AG04449 (cell line): ENCODE measurements at places on chromosomes 3 and 15.

DNA sequence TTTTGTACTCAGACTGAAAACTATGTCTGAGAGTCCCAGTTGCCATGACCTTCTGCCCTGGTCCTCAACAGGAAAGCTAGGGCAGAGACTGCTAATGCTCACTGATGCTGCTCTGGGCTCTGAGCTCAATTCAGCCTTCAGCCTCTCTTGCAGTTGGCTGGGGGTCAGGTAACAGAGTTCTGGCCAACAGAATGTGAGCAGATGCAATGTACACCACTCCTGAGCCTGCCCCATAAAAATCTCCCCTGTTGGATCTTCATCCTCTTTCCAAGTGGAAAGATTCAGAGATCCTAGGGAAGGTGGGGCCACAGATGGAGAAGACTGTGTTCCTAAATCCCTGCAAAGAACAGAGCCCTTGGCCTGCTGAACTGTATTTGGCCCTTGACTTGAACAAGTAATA lies 87.8 kb downstream of the PDZRN3 start:
- no peak for DNase-seq

GRCh38 chr3:52090131-52090932 lies 34.0 kb upstream of the DUSP7 start:
- peak; percentile 83 for DNase-seq

- DNase-seq: no peak
These were observed 18.1 kb upstream of the AGBL1 start for GRCh38 chr15:86061581-86061980.

DNA sequence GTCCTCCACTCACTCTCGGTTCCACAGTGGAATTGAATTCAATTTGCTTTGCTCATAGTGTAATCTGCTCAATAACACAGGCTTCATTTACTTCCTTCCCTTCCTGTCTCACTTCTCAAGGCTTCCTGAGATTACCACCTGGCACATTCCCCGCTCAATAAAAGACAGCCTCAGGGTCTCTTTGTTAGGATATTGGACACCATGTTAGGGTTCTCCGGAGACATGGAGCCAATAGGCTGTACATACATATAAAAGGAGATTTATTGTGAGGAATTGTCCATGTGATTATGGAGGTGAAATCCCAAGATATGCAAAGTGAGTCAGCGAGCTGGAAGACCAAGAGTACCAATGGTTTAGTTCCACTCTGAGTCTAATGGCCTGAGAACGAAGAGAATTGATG lies 974.5 kb downstream of the CADM2 start:
- DNase-seq: no peak

DNA sequence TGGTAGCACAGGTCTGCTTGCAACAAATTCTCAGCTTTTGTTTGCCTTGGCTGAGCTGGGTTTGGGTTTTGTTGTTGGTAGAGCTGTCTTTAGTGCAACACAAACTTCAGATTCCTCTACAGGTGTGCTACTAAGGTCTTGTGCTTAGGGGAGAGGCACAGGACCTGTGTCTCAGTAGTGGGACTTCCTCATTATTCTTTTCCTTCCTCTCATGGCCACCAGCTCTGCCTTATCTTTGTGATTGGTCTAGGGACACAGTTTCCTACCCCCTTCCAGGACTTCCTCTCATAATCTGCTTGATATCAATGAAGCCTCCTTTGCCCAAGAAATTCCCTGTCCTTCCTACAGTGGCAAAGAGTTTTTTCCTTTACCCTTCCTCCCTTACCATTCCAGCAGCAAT lies 24.9 kb upstream of the DNAAF4 start:
- DNase-seq: no peak

GRCh38 chr3:38136393-38136776 lies 542 bp downstream of the ACAA1 start:
- DNase-seq: no peak

DNA sequence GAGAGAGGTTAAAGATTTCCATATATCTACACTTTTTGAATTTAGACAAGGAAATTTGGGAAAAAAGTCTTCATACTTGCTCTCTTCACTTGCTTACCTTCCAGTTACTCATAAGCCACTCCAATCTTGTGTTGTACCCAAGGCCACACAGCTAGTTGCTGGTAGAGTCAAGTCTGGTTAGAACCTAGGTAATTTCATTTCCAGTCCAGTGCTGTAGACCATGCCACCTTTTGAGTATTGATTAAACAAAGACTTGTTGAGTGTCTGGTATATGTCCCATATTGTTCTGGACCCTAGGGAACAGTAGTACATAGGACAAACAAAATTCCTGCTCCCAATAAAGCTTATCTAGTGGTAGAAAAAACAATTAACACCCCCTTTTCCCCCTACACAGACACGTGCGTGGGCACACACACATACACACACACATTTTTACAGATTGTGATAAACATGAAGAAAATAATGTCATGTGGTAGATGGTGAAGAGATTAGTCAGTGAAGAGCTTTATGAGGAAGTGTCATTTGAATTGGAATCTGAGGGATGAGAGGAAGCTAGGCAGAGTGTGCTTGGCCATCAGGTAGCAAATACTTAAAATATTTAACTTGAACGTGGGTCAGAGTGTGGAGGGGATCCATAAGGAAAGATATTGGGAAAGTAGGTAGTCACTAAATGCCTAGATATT lies 2.1 kb downstream of the CMC1 start:
- no peak for DNase-seq

- DNase-seq: peak; percentile 57
These were observed 28.8 kb downstream of the KNG1 start for GRCh38 chr3:186746008-186746407.

DNA sequence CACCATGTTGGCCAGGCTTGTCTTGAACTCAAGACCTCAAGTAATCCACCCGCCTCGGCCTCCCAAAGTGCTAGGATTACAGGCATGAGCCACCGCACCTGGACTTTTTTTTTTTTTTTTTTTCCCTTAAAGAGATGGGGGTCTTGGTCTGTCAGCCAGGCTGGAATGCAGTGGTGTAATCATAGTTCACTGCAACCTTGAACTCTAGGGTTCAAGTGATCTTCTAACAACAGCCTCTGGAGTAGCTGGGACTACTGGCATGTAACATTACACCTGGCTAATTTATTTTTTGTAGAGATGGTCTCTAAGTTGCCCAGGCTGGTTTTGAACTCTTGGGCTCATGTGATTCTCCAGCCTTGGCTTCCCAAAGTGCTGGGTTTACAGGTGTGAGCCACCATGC lies 81.6 kb downstream of the ANKRD28 start:
- no peak for DNase-seq

DNA sequence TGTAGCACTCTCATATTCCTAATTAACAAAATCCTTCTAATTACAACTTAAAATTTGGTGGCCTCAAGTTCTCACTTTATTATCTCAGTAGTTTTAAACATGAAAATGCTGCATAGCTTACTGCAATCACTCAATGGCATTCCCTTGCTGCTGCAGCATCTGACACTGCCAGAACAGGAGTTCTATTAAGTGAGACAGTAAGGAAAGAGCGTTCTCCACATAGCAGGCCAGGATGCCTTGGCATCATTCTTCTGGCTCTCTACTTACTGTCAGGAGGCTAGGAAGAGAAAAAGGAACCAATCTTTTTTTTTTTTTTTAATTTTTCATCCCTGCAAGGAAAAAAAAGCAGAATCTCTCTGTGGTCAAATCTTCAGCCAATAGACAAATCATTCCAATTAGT lies 3.2 kb downstream of the CNBP start:
- DNase-seq: no peak

- peak; percentile 34 for DNase-seq
These were observed 97.4 kb downstream of the DTWD1 start for GRCh38 chr15:49718234-49718633.

- no peak for DNase-seq
These were observed 97.1 kb downstream of the SLC25A26 start for GRCh38 chr3:66317750-66318376.

DNA sequence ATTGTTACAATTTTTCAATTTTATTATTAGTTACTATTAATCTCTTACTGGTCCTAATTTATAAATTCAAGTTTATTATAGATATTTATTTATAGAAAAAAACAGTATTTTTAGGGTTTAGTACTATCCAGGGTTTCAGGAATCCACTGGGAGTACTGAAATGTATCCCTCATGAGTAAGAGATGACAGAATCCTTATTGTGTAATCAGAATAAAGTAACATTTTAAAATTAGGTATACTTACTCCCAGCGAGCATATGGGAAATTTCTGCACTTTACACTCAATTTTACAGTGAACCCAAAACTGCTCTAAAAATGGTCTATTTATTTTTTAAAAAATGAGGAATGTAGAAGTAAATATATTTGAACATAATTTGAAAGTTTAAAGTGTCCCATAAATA lies 202.7 kb downstream of the CGGBP1 start:
- no peak for DNase-seq

- DNase-seq: no peak
These were observed 20.2 kb downstream of the LRIG1 start for GRCh38 chr3:66480666-66481065.

GRCh38 chr3:136186344-136186743 lies 9.8 kb downstream of the MSL2 start:
- no peak for DNase-seq

GRCh38 chr3:67176396-67176795 lies 178.3 kb downstream of the KBTBD8 start:
- no peak for DNase-seq

GRCh38 chr3:4033296-4033695 lies 234.1 kb downstream of the LRRN1 start:
- no peak for DNase-seq

DNA sequence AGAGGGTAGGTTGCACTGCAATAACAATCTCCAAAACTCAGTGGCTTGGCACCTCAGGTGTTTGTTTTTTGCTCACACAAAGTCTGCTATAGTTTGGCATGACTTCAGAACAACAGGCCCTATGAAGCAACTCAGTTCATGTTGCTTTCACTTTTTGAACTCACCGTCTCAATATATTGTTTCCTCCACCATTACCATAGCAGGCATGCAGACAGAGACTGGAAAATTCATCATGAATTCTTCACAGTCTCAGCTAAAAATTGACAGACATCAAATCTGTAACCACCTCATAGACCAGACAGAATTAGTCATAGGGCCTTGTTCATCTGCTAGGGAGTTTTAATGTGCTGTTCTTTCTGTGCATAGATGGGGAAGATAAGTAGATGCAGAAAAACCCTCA lies 161.4 kb upstream of the POU1F1 start:
- no peak for DNase-seq

DNA sequence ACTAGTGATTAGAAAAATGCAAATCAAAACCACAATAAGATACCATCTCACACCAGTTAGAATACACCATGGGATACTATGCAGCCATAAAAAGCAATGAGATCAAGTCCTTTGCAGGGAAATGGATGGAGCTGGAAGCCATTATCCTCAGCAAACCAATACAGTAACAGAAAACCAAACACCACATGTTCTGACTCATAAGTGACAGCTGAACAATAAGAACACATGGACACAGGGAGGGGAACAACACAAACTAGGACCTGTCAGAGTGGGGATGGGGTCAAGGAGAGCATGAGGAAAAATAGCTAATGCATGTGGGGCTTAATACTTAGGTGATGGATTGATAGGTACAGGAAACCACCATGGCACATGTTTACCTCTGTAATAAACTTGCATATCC lies 36.0 kb upstream of the CCNL1 start:
- no peak for DNase-seq

DNA sequence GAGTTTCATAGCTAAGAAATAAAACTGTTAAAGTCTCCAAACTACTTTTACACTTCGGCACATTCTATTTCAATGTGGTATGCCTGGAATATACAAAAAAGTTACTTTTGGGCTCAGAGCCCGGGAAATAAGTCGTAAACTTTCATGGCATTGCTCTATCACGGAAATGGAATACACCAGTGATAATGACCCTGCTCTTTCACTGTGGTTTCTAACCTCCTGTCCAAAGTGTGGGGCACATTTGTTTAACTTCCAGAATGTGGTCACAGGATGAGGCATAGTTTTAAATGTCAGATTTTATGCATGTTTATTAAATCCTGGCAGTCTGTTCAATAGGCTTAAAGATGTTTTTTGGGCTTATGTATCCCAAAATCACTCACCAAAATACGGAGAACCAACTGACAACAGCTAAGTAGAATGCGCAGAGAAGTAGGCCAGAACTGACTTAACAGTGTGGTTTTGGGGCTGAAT lies 5.1 kb downstream of the CXCR6 start:
- peak; percentile 69 for DNase-seq

GRCh38 chr15:69896606-69897005 lies 201.1 kb downstream of the TLE3 start:
- DNase-seq: no peak

GRCh38 chr15:62021991-62022600 lies 38.2 kb downstream of the VPS13C start:
- DNase-seq: no peak

GRCh38 chr3:12363397-12364195 lies 74.7 kb downstream of the PPARG start:
- DNase-seq: no peak

- DNase-seq: no peak
These were observed 1272.9 kb downstream of the ROBO1 start for GRCh38 chr3:78494851-78495250.

- no peak for DNase-seq
These were observed 254.8 kb downstream of the ZBTB20 start for GRCh38 chr3:114892131-114892879.

DNA sequence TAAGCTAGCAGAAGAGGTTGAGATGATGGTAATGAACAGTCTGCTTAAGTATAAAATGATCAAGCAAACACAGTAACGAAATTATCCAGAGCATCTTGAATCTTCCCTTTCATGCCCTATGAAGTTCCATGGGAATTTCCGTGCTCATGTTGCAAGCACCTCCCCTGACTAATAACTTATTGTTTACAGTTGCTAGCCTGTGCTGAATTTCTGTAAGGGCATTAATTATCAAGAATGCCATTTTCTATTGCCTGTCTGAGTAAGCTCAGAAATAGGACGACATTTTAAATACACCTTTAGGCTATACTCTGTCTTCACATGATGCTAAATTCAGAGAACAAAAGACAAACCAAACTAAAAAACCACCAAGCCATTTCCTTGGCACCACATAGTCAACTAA lies 257.5 kb upstream of the LRTM1 start:
- DNase-seq: no peak

- DNase-seq: no peak
These were observed 1.5 kb upstream of the SPSB4 start for GRCh38 chr3:141049681-141050080.

GRCh38 chr3:41522612-41523011 lies 323.3 kb downstream of the CTNNB1 start:
- DNase-seq: no peak

DNA sequence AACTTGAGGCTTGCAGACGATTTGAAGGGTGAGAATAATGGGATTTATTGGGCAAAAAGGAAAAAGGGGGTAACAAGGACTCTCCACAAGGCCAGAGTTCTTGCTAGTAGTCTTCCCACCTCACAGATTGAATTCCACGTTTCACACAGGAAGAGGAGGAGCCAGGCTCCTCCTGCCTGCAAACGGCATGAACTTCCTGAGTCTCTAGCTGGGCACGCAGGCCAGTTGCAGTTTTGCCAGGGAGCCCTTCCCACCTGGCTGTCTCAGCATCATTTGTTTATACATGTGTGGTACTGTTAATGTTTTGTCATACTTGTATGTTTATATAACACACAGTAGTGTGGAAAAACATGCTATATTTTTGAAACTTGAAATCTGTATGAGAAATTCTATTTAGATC lies 155.0 kb downstream of the NLGN1 start:
- no peak for DNase-seq
